Suppressor macrophage treated with lipopolysaccharide for 4 hours (primary cell): ENCODE measurements at places on chromosomes 6 and 20.

DNA sequence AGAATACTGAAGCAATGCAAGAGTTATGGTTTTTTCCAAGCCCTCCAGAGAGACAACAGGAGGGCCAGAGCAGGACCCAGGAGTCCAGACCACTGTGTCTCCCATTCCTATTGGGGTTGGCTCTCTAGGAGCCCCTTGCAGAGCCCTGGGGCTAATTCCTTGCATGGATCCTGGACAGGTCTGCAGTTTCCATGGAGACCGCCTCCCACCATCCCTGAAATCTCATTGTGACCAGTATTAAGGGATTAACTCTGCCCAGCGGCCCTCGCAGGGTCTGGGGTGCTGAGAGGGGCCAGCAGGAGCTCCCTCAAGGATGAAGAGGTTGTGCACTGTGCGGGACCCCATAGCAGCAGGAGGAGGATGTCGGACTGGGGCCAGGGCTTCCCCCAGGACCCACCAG is 34.8 kb downstream of the HNF4A start:
- DNase-seq: no peak

GRCh38 chr6:18219591-18219990 is 44.7 kb downstream of the DEK start:
- DNase-seq: no peak

DNA sequence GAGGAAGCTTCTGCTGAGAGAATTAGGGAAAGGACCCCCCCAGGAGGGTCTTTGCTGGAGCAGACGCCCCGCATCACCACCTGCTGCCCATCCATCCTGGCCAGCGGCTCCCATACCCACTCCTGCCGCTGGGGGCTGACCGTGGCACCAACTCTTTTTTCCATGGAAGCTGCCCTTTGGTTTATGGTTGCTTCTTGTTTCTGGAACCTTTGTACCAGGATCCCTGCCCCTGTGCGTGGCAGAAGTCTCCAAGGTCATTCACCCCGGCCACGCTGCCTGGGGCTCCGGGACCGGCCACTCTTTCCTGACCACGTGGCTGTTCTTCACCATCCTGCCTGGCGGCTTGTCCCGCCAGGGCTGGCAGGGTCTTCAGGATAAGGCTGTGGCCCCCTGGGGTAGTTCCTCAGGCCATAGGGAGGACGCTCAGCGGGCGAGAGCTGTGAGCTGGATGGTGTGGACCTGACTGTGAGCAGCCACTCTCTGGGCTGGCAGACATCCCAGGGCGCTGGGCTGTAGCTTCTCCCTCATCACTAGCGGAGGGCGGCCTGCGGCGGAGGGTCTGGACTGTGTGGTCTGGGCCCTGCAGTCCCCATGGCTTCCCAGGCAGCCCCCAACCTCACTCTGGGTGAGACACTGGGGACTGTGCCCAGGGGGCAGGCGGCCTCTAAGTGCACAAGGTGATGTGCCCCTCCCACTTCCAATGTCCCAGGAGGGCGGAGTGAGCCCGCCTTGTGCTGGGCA is 22.8 kb upstream of the RBBP8NL start:
- no peak for DNase-seq

DNA sequence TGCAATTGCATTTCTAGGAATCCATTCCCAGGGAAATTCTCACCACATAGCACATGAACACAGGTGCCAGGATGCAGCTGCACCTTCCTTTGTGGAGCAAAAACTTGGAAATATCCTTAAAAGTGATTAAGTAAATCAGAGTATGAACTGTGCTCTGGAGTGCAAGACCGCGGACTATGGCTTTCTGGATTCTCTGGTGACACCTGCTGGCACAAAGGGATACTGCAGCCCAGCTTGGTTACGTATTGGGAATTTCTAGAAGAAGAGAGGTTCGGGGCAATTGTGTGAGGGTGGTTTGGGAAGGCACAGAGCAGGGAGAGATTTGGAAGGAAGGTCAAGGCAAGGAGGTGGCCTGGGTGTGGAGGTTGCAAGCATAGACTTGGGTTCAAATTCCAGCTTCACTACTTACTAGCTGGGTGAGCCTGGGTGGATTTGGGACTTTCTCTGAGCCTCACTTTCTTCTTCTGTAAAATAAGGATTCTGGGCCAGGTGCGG is 15.9 kb upstream of the PEDS1 start:
- peak; percentile 89 for DNase-seq

GRCh38 chr20:50815162-50815989 is 20.5 kb downstream of the BCAS4 start:
- no peak for DNase-seq

GRCh38 chr6:2979819-2980464 is 8.6 kb upstream of the SERPINB6 start:
- DNase-seq: no peak

DNA sequence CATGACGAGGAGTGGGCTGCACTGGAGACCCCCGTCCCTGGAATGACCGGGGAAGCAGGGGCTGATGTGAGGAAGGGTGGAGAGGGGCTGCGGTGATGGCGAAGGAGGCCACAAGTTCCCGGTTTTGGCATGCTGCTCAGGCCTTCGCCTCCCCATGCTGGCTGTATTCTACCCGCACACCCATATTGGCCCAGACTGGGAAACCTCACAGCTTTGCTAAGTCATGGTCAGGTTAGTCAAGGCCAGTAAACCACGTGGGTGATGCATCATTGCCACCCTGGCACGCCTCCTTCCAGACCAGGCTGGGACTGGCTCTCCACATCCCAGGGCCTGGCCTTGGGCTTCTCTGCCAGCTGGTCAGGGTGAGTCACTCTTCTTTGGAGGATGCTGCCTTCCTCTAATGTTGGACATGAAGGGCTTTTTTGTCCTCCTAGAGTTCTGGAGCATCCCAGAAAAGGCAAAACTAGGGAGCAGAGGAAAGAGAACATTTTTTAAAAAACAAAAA is 53.8 kb downstream of the PCNA start:
- peak; percentile 98 for DNase-seq

- DNase-seq: no peak
Observed at GRCh38 chr6:37551867-37552266, 52.2 kb upstream of the CCDC167 start.

GRCh38 chr20:51763965-51764602 is 4.1 kb downstream of the ATP9A start:
- no peak for DNase-seq

DNA sequence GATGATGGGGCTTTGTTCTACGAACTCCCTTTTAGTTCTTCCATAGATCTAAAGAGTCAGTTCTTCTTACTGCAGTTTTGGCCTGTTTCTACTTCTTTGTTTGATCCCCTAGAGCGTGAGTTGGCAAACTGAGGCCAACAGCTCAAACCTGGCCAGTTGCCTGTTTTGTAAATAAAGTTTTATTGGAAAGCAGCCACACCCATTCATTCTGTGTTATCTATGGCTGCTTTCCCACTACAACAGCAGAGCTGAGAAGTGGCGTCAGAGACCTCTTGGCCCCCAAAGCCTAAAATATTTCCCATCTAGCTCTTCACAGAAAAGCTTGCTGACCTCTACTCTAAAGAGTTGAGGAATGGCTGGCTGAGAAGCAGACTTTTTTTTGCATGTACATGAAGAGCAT is 52.2 kb downstream of the EYA2 start:
- no peak for DNase-seq

- no peak for DNase-seq
Observed at GRCh38 chr6:53879608-53880007, 84.8 kb downstream of the LRRC1 start.

GRCh38 chr6:7916959-7917358 is 6.4 kb upstream of the TXNDC5 start:
- DNase-seq: no peak

GRCh38 chr6:41288030-41288753 is 1.7 kb upstream of the TREM1 start:
- peak; percentile 58 for DNase-seq

GRCh38 chr6:147642458-147642857 is 134.0 kb downstream of the SAMD5 start:
- no peak for DNase-seq

DNA sequence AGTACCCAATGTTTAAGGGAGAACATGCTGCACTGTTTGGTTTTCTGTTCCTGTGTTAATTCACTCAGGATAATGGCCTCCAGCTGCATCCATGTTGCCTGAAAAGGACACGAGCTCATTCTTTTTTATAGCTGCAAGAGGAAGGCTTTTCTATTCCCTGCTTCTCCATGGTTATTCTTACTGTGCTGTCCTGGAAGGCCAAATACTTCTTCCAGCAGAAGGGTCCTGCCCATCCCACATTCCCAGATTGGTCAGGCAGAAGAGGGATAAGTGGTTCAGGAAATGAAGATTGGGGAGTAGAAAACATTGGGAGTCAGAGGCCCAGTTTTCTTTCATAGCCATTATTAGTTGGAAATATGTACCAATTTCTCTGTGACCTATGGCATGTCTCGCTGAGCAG is 122.4 kb downstream of the TCP11 start:
- no peak for DNase-seq

- DNase-seq: no peak
Observed at GRCh38 chr20:10288954-10289646, 70.5 kb downstream of the SNAP25 start.

DNA sequence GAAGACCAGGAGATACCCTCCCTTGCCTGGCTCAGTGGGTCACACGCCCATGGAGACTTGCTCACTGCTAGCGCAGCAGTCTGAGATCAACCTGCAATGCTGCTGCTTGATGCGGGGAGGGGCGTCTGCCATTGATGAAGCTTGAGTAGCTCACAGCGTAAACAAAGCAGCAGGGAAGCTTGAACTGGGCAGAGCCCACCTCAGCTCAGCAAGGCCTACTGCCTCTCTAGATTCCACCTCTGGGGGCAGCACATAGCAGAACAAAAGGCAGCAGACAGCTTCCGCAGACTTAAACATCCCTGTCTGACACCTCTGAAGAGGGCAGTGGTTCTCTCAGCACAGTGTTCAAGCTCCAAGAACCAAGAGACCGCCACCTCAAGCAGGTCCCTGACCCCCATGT is 271.3 kb downstream of the ESR1 start:
- DNase-seq: no peak

DNA sequence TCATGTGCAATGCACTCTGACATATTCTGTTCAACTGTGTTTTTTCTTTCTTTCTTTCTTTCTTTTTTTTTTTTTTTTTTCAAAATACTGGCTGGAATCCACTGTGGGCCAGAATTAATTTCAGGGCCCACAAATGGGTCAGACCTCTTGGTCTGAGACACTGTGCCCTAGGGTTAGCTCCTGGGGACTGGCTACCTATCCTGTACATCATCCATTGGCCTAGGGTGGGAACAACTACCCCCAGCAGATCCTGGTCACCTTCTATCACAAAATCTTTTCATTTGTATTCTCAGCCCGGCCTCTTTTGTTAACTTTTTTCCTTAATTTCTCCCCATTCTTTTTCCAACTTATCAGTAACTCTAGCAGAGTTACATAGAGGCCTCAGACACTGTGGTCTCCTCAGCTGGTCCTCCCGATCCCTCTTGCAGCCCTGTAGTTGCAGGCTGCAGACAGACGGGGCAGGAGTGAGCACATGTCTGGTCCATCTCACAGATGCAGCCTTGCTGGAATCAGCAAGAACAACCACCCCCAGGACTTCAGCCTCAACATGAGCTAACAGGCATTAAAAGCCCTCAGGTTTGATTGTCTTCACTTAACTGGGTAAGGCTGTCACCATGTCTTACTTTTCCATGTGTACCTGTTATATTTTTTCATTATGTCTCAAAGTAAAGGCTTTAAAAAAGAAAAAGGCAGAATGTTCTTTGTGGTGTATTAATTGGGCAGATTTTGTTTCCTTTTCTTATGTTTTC is 41.3 kb downstream of the TXLNB start:
- DNase-seq: peak; percentile 56

DNA sequence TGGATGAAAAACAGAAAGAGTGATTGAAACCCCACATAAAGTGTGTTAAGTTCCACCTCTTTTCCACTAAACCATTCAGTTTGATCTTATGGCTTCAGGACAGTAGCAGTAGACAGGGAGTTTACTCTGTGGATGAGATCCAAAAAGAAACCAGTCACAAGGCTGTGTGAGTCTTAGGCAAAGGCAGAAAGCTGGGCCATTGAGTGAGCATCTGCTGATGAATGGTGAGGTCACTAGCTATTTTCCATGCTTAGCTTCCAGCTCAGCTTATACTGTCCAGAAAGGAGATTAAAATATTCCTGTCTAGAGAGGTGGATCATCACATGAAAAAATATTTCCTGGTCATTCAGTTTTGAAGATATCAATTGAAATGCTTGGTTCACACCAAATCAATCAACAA is 1643.9 kb downstream of the HACE1 start:
- no peak for DNase-seq

DNA sequence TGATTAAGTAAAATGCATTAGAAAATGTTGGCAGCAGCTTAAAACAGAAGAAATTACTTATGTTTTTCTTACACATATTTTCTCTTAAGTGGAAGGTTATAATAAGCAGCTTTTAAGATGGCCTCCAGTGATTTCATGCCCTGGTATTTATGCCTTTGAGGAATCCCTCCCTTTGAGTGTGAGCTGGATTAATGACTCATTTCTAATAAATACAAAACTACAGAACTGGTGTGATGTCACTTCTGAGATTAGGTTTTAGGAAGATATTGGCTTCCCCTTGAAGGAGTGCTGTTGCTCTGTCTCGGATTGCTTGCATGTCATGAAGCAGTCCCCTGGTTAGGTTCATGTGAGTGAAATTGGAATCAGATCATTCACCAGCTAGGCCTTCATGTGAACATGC is 143.2 kb upstream of the EPHA7 start:
- DNase-seq: no peak

DNA sequence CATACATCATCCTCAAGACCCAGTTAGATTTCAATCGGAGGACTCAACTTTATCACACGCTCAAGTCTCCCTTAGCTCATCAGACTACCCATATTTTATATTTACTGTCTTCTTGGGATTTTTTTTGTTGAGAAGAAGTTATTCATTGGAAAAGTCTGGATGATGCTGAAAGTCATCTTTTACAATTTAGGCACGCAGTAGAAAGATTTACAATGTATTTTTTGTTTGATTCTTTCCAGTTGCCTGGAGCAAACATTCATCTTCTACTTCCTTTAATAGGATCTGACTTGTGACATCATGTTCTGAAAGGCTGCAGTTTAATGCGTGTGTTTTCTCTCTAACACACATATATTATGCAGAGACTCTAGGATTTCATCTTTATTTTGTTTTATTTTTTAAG is 235.7 kb downstream of the DOK5 start:
- no peak for DNase-seq

DNA sequence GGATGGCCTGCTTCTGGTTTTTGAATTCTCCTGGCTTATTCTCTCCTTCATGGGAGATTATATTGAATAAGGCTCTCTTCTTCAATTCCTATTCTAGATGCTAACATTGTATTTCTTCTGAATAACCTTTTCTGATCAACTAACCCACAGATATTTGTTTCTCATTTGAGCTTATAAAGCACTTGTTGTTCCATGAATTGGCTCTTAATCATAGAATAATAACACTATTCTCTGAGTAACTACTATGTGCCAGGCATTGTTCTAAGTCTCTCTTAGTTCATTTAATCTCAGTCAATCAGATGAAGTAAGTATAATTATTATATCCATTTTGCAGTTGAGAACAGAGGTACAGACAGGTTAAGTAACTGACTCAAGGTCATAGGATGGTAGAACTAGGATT is 136.3 kb upstream of the MLIP start:
- no peak for DNase-seq
